EH (cell line): ENCODE measurements at places on chromosomes 1 and 21.

DNA sequence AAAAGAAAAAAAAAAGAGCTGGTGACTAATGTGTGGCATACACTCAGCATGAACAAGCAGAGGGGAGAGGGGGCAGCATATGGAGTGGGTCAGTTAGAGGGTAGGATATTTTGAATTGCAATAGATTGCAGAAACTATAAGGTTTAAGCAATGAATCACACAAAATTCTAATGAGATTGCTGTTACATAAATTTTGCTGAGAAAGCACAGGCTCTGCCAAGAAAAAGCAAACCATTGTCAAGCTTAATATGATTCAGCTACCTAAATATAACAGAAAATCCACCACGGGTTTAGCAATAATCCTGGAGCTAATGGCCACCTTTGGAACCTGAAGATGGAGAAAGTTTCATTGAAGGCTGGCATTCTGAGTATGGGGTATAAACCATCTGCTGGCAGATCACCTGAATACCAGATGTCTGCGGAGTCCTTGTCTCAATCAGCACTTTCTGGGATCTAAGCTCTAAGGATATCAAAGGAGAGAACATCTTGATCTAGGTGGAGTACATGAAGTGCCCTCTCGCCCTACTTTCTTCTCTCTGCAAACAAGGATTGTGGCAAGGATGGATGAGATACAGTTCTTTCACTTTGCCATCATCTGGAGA, 30.3 kb upstream of the ANGPTL7 start:
- DNase-seq, result peak; percentile 96

DNA sequence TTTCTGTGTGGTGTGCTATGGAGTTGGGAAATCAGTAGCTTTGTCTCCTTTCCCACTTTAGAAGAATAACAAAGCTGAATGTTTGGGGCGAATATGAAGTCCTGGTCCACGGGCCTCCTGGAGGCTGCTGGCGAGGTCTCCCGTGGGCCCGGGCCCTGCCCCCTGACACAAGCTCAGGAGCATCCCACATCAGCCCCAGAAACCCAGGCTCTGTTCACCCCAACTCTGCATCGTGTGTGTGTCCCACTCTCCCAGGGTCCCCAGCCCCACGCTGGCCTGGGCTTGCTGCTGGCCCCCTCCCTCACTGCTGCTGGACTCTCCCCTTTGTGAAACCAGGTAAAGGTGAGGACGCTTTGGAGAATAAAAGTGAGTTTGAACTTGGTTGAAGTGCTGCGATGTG, 8.1 kb downstream of the PRDM16 start:
- no peak for DNase-seq

DNA sequence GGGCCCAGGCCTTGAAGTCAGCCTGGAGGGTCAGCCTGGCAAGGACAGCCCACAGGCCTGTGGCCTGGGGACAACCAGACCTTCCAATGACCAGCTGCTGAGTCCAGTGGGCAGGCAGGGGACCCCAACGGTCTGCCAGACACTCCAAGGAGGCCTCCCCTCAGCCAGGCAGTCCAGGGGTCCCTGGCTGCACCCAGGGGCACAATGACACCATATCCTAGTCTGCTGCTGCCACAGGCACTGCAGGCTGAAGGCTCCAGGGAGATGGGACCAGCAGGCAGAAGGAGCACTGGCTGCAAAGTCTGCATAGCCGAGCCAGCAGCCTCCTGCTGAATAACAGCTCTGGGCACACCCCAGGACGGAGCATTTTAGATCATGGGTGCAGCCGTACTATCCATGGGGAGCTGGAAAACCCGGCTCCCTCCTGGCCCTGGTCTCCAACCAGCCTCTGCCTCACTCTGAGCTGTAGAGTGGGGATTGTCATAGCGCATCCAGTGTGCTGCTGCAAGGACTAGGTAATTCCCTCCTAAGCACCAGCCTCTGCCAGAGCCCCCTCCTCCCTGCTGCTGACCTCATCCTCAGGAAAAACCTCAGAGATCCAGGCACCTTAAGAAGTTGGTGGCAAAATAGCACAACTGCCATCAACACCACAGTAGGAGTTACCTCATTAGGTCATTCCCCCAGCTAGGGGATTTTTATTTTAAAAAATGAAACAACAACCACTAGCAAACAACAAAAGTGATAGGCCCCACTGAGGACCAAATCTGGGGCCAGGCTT, 4.8 kb upstream of the LAPTM5 start:
- DNase-seq, result no peak

GRCh38 chr1:230632273-230632873, 9.9 kb upstream of the COG2 start:
- DNase-seq, result peak; percentile 66

DNA sequence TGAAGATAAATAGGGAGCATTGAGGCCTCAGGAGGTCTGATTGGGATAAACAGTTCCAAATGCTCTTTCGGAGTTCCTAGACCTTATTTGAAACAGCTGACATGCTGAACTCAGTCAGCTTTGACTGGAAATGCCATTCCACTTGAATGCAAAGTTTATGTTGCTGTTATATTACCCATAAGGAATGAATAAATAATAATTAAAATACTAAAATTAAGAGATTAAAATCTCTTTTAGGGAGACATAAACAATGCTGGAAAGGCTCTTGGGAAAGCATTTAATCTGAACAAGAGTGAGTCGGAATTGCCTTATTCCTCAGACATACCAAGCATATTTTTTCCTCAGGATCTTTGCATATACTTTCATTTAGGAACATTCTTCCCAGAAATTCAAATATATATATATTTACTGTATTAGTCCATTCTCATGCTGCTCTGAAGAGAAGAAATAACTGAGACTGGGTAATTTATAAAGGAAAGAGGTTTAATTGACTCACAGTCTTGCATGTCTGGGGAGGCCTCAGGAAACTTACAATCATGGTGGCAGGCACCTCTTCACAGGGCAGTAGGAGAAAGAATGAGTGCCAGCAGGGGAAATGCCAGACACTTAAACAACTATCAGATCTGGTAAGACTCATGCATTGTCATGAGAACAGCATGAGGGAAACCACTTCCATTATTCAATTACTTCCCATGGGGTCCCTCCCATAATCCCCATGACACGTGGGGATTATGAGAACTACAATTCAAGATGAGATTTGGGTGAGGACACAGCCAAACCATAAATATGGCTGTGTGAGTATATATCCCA, 318.2 kb upstream of the PLXNA2 start:
- DNase-seq, result peak; percentile 93

DNA sequence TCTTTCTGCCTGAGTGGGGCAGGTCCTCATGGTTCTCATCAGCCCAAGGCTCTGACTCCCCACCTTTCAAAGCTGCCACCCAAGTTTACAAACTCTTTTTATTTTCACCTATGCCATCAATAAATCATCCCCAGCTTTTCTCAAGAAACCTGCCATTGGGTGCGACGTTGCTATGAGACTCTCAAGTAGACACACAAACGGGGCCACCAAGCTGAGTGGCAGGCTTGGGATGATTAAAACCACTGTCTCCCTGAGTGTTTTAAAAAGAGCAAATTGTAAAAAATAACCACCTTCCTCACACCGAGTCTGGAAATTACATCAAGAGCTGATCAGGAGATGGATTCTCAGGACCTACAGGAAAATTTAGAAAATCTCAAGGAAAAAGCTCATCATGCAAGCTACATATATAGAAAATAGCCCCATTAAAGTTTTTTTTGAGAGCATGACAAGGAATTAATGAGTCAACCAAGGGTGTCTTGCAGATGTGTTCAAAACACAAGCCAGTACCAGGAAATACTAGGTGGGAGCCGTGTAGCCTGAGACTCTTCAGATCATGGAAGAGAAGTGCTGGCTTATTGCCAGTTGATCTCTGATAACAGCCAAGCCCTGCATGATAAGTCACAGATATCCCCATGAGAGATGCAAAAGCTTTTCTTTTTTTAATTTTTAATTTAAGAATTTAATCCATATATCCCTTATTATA, 158.4 kb upstream of the BACE2 start:
- no peak for DNase-seq

DNA sequence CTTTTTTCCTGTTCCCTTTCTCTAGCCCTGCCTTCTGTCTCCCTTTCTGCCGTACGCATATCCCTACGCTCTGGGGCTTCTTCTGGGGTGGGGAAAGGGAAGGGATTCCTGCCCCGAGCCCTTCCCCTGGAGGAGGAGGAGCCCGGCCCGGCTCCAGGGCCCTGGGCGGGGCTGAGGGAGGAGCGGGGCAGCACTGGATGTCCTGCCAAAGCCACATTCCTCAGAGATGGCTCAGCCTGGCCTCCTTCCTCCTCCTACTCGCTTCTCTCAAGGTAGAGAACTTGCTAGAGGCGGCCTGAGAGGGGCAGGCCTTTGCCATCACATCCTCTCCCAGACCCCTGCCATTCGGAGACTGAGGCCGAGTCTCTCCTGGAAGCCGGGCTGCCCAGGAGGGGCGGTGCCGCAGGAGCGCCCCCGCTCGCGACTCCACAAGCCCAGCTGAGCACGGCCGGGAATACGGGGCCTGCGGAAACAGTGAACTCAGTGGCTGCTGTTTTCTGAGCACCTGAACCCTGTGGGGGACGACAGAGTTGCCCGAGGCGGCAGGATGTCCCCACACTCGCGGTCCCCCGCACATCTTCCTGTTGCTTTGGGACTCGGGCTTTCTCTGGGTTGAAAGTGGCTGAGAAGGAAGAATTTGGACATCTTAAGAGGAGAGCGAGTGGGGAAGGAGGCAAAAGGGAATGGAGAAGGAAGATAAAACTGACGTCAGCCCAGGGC, 12.2 kb downstream of the ADAMTSL4 start:
- DNase-seq, result peak; percentile 99

- DNase-seq, result no peak
Measured at GRCh38 chr1:201686714-201687455, 142.1 kb upstream of the IPO9 start.
